ENCODE measurements at places on chromosomes 1 and 21.

DNA sequence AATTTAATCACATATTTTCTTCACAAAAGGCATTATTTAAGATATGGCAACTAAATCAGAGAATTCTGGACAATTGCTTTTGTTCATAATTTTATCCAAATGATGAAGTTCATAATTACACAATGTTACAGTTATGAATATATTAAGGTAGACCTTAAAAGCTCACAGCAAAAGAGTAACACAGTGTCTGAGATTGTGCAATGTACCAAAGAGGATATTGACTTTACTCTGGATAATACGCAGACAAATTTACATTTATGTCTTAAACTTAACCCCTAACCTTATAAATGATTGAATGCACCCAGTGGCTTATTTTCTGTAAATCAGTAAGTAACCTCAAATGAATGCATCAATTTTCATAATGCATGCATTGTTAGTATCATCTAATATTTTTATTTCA is 216.2 kb upstream of the SAMSN1 start:
- H3K4me3 ChIP-seq: no peak overlapping the region
- DNase-seq: no peak
- H3K27ac ChIP-seq: no peak overlapping the region
- H3K27me3 ChIP-seq: no peaks in the 10 kb centered on the region

- peaks cover 2% of the 10 kb centered on the region for H3K4me1 ChIP-seq
- no peak overlapping the region for H3K4me3 ChIP-seq
- no peak for DNase-seq
- no peaks in the 10 kb centered on the region for H3K36me3 ChIP-seq
- H3K27ac ChIP-seq: no peak overlapping the region
Measured at GRCh38 chr1:197994907-197995407, 77.8 kb downstream of the LHX9 start.

GRCh38 chr1:46611691-46612221 is 4.9 kb downstream of the MOB3C start:
- H3K4me1 ChIP-seq: peaks cover 36% of the 10 kb centered on the region
- H3K27ac ChIP-seq: no peak overlapping the region
- peaks cover 2% of the 10 kb centered on the region for H3K36me3 ChIP-seq
- no peak for DNase-seq
- no peaks in the 10 kb centered on the region for H3K27me3 ChIP-seq

GRCh38 chr1:71882226-71882625 is 400.1 kb downstream of the NEGR1 start:
- H3K4me3 ChIP-seq: no peak overlapping the region
- no peaks in the 10 kb centered on the region for H3K4me1 ChIP-seq
- no peak for DNase-seq
- H3K36me3 ChIP-seq: no peaks in the 10 kb centered on the region
- no peaks in the 10 kb centered on the region for H3K27me3 ChIP-seq
- H3K27ac ChIP-seq: no peak overlapping the region

GRCh38 chr1:55640708-55641473 is 425.7 kb upstream of the USP24 start:
- no peak overlapping the region for H3K4me3 ChIP-seq
- no peaks in the 10 kb centered on the region for H3K27me3 ChIP-seq
- H3K4me1 ChIP-seq: peaks cover 3% of the 10 kb centered on the region

DNA sequence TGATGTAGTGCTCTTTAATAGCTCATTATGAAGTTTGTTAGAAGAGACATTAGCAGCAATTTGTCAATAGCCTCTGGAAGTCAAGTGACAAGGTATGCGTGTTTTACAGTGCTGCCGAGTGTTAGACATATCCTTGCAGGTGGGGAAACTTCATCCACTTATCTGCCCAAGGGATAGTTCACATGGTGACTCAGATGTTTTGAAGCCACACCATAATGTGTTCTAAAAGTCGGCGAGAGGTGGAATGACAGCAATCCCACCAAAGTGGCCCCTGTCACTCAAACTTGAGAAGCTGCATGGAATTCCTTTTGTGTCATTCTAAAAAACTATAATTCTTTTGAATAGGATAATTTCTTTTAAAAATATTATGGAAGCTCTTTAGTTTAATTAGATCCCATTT is 98.1 kb downstream of the RUNX1 start:
- peaks cover 61% of the 10 kb centered on the region for H3K4me1 ChIP-seq
- DNase-seq: no peak
- H3K27me3 ChIP-seq: no peaks in the 10 kb centered on the region
- no peak overlapping the region for H3K4me3 ChIP-seq
- H3K27ac ChIP-seq: no peak overlapping the region

- peak overlapping the region; percentile 97 for H3K4me3 ChIP-seq
- H3K27me3 ChIP-seq: no peaks in the 10 kb centered on the region
- peak overlapping the region; percentile 95 for H3K27ac ChIP-seq
Measured at GRCh38 chr1:6785728-6786505, 663 bp downstream of the CAMTA1 start.

DNA sequence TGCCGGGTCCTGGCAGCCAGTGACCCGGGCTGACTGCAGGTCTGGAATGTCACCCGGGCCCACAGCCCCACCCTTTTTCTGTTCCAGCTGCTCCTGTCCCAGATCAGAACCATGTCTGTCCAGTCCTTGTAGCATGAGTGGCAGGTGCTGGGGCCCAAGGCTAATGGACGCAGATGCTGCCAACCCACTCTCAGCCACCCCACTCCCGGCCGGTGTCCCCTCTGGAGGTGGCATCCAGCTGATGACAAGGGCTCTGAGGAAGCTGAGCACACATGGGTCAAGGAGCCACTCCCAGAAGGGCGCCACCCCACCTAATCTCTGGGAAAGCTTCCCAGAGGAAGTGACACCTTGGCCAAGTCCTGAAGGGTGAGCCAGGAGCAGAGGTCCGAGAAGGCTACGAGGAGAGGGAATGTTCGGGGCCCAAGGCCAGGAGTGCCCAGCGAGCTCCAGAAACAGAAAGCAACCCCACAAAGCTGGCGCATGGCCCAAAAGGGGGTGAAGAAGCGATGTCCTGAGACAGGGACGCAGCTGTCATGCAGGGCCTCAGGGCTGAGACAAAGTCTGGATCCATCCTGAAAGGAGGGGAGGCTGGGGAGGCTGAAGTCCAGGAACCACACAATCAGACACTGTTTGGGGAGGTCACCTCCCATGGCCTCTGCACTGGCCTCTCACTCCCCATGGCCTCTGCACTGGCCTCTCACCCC is 39.5 kb downstream of the ACOT7 start:
- no peaks in the 10 kb centered on the region for H3K36me3 ChIP-seq
- H3K4me1 ChIP-seq: peaks cover 16% of the 10 kb centered on the region
- no peak for DNase-seq
- no peak overlapping the region for H3K4me3 ChIP-seq
- H3K27ac ChIP-seq: no peak overlapping the region
- no peaks in the 10 kb centered on the region for H3K27me3 ChIP-seq

- H3K4me1 ChIP-seq: peaks cover 45% of the 10 kb centered on the region
- no peak overlapping the region for H3K4me3 ChIP-seq
- no peak for DNase-seq
- H3K36me3 ChIP-seq: peaks cover 4% of the 10 kb centered on the region
- peak overlapping the region; percentile 70 for H3K27ac ChIP-seq
Measured at GRCh38 chr1:107795994-107796393, 169.0 kb downstream of the VAV3 start.

DNA sequence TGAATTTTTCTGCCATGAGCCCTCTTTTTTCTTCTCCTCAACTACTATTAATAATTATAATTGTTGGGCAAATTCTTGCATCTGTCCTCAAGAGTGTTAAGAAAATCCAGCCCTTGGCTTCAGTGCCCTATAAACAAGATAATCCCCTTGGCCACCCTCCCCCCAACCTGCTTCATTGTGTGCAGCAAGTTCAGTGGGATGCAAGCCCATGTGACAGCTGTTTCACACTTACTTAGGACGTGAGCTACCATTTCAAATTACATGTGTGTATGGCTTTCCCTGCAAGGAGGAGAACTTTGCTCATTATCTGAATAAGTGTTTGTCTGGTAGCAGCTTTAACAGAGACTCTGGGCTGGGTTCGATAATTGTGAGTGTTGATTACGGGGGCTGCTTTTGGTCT is 276.2 kb downstream of the CACNA1E start:
- no peaks in the 10 kb centered on the region for H3K4me1 ChIP-seq
- H3K36me3 ChIP-seq: no peaks in the 10 kb centered on the region
- no peak overlapping the region for H3K4me3 ChIP-seq
- H3K27ac ChIP-seq: no peak overlapping the region

DNA sequence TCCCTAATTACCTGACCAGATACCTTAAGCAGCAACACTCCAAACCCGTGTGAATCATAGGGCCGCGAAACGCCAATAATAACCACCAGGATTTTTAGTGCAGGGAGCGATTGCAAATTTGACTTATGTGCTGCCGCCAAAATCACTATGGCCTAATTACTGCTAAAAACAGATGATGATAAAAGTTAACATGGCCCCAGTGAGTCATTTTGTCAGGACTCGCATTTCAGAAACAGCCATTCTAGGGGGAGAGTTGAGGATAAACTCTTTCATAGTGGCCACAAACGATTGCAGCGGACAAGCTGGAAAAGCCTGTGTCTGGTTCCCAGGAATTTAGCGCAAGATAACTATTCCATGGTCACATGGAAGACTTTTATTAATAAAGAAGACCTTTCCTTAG is 103.4 kb downstream of the HLX start:
- H3K4me3 ChIP-seq: no peak overlapping the region
- H3K27me3 ChIP-seq: peaks cover 4% of the 10 kb centered on the region
- H3K36me3 ChIP-seq: no peaks in the 10 kb centered on the region

GRCh38 chr1:52424231-52424636 is 19.8 kb downstream of the PRPF38A start:
- H3K4me1 ChIP-seq: peaks cover 40% of the 10 kb centered on the region
- H3K36me3 ChIP-seq: peaks cover 51% of the 10 kb centered on the region
- peak overlapping the region; percentile 55 for H3K4me3 ChIP-seq
- no peaks in the 10 kb centered on the region for H3K27me3 ChIP-seq

GRCh38 chr1:204791453-204792353 is 79.0 kb upstream of the NFASC start:
- H3K27me3 ChIP-seq: peaks cover 33% of the 10 kb centered on the region
- no peak overlapping the region for H3K4me3 ChIP-seq
- no peak overlapping the region for H3K27ac ChIP-seq
- H3K4me1 ChIP-seq: peaks cover 2% of the 10 kb centered on the region
- no peaks in the 10 kb centered on the region for H3K36me3 ChIP-seq

GRCh38 chr1:25500694-25501093 is 42.7 kb upstream of the LDLRAP1 start:
- no peak overlapping the region for H3K4me3 ChIP-seq
- peaks cover 8% of the 10 kb centered on the region for H3K4me1 ChIP-seq
- no peak for DNase-seq
- H3K27me3 ChIP-seq: no peaks in the 10 kb centered on the region
- no peak overlapping the region for H3K27ac ChIP-seq

GRCh38 chr21:16047904-16048303 is 318.1 kb downstream of the USP25 start:
- no peaks in the 10 kb centered on the region for H3K4me1 ChIP-seq
- H3K27ac ChIP-seq: no peak overlapping the region
- no peaks in the 10 kb centered on the region for H3K27me3 ChIP-seq
- DNase-seq: no peak

- H3K36me3 ChIP-seq: peaks cover 9% of the 10 kb centered on the region
- H3K27ac ChIP-seq: peak overlapping the region; percentile 95
- no peaks in the 10 kb centered on the region for H3K27me3 ChIP-seq
- peaks cover 82% of the 10 kb centered on the region for H3K4me1 ChIP-seq
- peak overlapping the region; percentile 56 for H3K4me3 ChIP-seq
- DNase-seq: peak; percentile 48
Measured at GRCh38 chr1:18948048-18948912, 8.2 kb downstream of the IFFO2 start.

- H3K4me3 ChIP-seq: no peak overlapping the region
- no peaks in the 10 kb centered on the region for H3K4me1 ChIP-seq
- no peak overlapping the region for H3K27ac ChIP-seq
- no peaks in the 10 kb centered on the region for H3K36me3 ChIP-seq
- no peak for DNase-seq
Measured at GRCh38 chr1:238138059-238138626, 247.4 kb upstream of the ZP4 start.

- no peak for DNase-seq
- peaks cover 18% of the 10 kb centered on the region for H3K4me1 ChIP-seq
- no peak overlapping the region for H3K27ac ChIP-seq
- no peaks in the 10 kb centered on the region for H3K27me3 ChIP-seq
Measured at GRCh38 chr1:46284058-46284457, 19.4 kb downstream of the LRRC41 start.

- H3K4me3 ChIP-seq: no peak overlapping the region
- peak overlapping the region; percentile 7 for H3K27ac ChIP-seq
- H3K36me3 ChIP-seq: no peaks in the 10 kb centered on the region
- no peaks in the 10 kb centered on the region for H3K27me3 ChIP-seq
- H3K4me1 ChIP-seq: peaks cover 3% of the 10 kb centered on the region
Measured at GRCh38 chr1:66316464-66317247, 217.3 kb upstream of the SGIP1 start.

GRCh38 chr1:159121526-159121925 is 45.0 kb upstream of the AIM2 start:
- DNase-seq: no peak
- peaks cover 3% of the 10 kb centered on the region for H3K4me1 ChIP-seq
- no peak overlapping the region for H3K27ac ChIP-seq
- H3K27me3 ChIP-seq: peaks cover 27% of the 10 kb centered on the region
- no peak overlapping the region for H3K4me3 ChIP-seq
- H3K36me3 ChIP-seq: no peaks in the 10 kb centered on the region

DNA sequence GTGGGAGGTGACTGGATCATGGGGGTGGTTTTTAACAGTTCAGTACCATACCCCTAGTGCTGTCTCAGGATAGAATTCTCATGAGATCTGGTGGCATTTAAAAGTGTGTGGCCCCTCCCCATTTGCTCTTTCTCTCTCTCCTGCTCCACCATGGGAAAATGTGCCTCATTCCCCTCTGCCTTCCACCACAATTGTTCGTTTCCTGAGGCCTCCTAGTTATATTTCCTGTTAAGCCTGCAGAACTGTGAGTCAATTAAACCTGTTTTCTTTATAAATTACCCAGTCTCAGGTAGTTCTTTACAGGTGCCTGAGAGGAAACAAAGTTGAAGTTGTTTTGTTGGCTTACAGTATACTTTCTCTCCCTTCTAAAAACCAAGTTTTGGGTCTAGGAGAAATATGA is 23.1 kb upstream of the SLC22A15 start:
- H3K27ac ChIP-seq: no peak overlapping the region
- peaks cover 3% of the 10 kb centered on the region for H3K4me1 ChIP-seq
- DNase-seq: no peak
- no peaks in the 10 kb centered on the region for H3K36me3 ChIP-seq
- no peak overlapping the region for H3K4me3 ChIP-seq
- H3K27me3 ChIP-seq: peaks cover 22% of the 10 kb centered on the region

DNA sequence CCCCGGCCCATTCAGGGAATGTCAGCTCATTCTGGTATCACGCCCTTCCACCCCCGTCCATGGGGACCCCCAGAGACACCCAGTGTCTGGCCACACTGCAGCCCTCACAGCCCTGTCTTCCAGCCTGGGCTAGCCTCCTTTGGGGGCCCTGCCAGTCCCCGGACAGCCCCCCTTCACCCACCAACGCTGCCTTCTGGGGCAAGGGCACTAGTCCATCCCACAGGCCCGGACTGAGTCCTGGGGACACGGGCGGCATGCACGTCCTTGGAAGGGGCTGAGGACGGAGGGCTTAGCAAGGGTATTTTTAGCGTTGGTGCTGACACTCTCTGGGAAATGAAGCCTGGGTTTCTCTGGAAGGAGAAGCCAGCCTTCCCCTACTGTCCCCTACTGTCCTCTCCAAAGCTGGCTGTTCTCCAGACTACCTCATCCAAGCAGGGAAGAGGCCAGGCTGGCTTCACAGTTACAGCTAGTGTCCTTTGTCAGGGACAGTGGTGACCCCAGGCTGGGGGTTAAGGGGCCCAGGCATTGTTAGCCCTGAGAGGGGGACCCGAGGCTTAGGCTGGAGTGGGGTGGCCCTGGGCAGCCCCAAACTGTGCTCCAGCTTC is 39.5 kb downstream of the COQ8A start:
- no peak for DNase-seq
- H3K27me3 ChIP-seq: no peaks in the 10 kb centered on the region
- H3K4me1 ChIP-seq: no peaks in the 10 kb centered on the region
- no peaks in the 10 kb centered on the region for H3K36me3 ChIP-seq
- no peak overlapping the region for H3K27ac ChIP-seq

GRCh38 chr1:3536420-3537195 is 74.7 kb downstream of the MEGF6 start:
- no peak overlapping the region for H3K4me3 ChIP-seq
- H3K36me3 ChIP-seq: no peaks in the 10 kb centered on the region

Measured in activated naive CD8-positive, alpha-beta T cell treated with anti-CD3 and anti-CD28 coated beads for 36 hours (primary cell).